ENCODE measurements at places on chromosomes 6 and 20.

- DNase-seq, result peak; percentile 76
Measured at GRCh38 chr20:45933266-45934045, 1.0 kb upstream of the PCIF1 start.

DNA sequence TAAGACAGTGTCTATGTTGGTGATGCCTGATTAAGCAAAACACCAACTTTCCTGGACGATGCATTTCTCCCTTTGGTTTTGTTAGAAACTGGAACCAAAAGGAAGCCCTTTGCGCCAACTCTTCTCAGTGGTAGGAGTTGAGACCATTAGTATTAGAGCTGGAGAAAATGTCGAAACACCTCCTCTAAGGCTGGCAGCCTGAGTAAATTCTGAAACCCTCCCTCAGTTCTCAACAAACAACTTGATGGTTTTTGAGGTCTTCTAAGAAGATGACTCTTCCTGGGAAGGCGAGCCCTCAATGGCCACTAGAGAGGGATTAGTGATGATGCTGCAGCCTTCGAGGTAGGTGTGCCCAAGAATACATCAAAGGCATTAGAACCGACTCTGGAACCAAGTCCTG is 78.4 kb upstream of the CCN6 start:
- no peak for DNase-seq

DNA sequence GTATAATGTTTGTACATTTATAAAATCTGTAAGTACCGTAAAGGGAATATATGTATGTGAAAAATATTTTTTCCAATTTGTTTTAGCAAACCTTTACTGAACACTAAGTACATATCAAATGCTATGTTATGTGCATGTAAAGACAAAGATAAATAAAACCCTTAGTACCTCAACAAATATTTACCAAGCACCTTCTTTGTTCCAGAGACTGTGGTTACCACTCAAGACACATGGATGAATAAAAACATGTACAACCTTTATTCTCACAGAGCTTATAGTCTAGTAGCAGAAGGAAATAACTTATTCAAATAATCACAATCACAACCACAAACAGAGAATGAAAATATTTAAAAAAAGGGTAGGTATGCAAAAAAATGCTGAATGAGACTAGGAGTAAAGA is 17.5 kb downstream of the TMX4 start:
- DNase-seq, result no peak

DNA sequence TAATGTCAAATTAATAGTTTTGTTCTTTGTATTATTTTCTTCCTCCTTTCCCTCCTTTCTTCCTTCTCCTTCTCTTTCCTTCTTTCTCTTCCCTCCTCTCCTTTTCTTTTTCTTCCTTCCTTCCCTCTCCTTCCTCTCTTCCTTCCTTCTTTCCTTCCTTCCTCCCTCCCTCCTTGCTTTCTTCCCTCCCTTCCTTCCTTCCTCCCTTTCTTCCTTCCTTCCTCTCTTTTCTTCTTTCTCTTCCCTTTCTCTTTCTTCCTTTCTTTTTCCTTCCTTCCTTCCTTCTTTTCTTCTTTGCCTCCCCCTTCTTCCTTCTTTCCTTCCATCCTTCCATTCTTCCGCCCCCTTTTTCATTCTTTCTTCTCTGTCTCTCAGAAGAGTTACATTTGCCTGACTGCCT is 518.2 kb upstream of the ID4 start:
- DNase-seq, result no peak

DNA sequence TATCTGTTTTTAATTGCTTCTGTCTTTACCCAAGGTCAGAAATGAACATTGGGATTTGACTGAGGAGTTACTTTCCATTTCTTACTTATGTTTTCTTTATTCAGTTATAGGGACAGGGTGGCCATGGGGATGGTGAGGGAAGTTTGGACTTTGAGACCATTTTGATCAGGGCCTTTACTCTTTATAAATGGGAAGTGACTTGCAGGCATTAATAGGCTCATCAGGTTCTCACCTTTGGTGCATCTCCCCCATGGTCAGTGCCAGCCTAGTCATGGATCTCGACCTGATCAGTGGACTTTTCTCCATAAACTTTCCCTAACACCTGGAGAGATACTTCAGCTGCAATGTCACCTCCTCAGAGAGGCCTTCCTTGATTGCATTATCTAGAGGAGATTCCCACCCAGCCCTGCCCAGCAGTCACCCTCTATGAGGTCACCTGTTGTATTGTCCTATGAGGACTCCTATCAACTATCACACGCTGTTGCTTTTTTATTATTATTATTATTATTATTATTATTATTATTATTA is 16.8 kb upstream of the ZMYND8 start:
- no peak for DNase-seq

DNA sequence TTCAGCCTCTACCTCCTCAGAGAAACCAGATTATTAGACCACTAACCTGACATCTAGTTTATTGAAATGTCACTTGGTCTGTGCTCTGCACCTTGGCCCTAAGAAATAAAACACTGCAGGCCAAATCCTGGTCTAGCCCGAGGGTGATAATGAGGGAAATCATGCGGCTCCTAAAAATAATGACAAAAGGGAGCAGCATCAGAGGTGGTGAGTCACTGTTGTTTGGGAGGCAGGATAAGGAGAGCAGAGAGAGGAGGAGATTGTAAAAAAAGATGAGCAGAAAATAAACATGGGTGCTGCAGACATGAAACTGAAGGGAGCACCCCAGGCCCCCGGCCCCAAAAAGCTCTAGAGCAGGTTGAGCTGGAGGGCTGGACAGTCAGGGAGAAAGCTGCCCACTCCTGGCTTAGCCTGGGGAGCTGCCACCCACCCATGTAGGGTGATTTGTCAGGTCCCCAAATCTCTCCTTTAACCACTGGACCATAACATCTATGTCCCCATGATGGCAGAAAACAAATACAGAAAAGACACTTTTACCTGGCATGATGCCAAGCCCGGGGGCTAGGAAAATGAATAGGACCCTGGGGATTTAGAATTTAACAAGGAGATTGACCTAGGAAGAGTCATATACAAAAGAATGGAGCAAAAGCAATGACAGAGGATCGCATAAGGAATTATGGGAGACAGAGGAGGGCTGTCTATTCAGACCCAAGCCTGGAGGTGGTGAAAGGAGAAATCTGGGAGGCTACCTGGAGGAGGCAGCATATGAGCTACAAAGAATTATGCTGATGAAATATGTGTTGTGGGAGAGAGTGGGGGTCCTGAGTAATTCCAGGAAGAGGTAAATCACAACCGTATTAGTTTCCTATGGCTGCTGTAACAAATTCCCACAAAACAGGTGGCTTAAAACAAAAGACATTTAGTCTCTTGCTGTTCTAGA is 103.7 kb downstream of the SNAP25 start:
- no peak for DNase-seq

- no peak for DNase-seq
Measured at GRCh38 chr6:116445102-116445501, 16.1 kb upstream of the CALHM6 start.

DNA sequence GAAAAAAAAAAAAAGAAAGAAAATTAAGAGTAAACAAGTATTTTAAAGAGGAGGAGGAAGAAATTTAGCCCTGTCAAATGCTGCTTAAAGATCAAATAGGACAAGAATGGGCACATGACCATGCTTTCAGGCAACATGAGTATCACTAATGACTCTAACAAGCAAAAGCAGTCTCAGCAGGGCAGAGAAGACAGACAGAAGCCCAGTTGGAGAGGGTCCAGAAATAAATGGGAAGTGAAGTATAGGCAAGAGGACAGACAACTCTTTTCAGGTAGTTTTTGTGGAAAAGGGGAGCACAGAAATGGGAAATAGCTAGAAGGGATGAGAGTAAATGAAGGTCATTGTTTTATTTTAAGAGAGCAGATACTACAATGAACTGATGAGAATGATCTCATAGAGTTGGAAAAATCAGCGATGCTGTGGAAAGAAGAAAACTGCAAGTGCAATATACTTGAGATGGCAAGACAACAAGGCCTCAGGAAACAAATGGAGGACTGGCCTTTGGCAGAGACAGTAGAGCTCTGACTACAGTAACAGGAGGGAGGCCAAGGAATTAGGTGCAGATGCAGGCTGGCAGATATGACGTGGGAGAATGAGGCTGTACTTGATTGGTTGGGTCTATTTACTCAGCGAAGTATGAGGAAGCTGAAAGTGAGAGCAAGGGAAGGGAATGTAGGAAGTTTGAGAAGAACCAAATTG is 40.3 kb downstream of the KIF6 start:
- no peak for DNase-seq

- DNase-seq, result no peak
Measured at GRCh38 chr20:20304942-20305341, 63.0 kb upstream of the INSM1 start.

GRCh38 chr6:61809004-61809595 is 476.9 kb downstream of the KHDRBS2 start:
- DNase-seq, result no peak

DNA sequence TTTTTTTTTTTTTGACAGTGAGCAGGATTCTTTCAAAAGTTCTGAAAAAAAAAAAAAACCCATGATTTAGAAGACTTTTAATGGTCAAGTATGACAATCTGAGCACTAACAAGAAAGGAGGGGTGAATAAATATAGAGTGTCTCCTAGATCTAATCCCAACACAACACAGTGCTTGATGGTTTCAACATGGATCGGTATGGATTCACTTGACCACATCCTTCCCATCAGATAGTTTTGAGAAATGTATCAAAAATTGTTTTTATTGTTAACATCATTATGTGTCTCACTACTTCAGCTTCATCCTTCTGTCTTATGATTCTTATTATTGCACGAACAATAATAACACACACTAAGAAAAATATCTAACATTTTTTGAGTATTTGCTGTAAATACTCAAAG is 21.0 kb downstream of the KIF13A start:
- no peak for DNase-seq

DNA sequence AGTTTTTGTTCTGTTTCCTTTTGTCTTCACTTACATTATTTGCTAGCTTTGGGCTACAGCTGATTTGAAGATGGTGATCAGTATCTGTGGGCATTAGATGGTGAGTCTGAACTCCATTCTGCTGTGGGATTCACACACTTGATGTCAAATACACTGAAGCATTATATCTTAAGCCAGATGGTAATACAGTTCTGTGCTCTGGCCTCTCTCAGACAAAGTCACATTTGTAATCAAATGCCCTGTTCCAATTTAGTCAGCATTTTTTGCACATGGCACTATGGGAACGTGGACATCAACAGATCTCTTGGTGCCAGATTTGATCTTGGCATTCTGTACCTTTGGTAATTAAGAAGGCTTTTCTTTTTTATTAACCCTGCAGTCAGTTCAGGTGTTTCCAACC is 56.0 kb downstream of the SASH1 start:
- no peak for DNase-seq

- DNase-seq, result no peak
Measured at GRCh38 chr6:43753570-43754183, 16.3 kb upstream of the VEGFA start.

GRCh38 chr6:159984268-159984786 is 15.4 kb downstream of the IGF2R start:
- no peak for DNase-seq

GRCh38 chr6:78528926-78529325 is 338.4 kb upstream of the IRAK1BP1 start:
- DNase-seq, result no peak

- no peak for DNase-seq
Measured at GRCh38 chr6:119132261-119132981, 54.0 kb upstream of the FAM184A start.

- DNase-seq, result no peak
Measured at GRCh38 chr6:160742090-160742489, 40.0 kb downstream of the PLG start.

GRCh38 chr6:138161088-138161337 is 726 bp upstream of the ARFGEF3 start:
- no peak for DNase-seq

DNA sequence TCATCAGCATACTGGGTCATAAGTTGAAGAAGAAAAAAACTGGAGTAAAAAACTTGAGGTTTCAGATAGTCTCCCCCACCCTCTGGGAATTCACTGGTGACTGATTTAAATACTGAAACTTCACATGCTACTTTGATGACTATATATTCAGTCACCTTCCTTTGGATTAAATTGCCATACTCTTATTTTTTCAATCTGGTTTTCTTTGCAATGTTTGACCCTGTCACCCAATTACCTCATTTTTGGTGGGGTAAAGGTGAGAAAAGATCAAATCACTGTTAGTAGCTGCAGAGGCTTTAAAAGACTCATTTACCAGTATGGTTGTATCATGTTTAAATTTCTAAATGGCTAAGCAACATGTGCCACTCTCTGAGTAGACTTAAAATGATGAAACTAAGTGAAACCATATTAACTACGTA is 862.7 kb upstream of the FLRT3 start:
- DNase-seq, result no peak

GRCh38 chr6:105995391-105995865 is 90.7 kb upstream of the PRDM1 start:
- DNase-seq, result no peak

DNA sequence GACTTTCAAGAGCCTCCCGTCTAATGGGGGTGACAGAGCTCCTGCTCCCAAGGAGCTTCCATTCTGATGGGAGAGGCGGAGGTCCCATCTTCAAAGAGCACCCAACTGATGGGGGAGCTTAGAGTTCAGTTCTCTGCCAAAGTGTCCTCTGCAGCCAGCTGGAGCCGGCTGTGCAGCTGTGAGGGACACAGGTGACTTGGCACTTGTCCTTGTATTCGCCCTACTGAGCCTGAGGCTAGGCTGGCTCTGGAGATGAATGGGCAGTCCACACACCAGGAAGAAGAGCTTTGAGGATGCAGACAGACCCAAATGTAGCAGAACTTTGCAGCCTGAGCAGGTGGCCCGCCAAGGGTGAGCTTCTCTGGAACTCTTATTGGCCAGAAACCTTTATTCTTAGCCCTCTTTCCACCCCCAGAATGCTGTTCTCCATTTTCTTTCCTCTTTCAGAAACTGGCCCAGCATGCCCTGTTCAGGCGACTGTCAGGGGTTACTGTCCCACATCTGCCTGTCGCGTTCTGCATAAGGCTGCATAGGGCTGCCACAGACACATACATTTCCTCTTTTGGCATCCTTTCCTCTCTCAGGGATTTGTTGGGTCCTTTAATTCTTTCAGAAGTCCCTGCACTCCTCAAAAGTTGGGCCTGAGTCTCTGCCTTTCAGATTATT is 108.7 kb upstream of the LRFN2 start:
- DNase-seq, result no peak

GRCh38 chr6:14638435-14638905 is 520.9 kb downstream of the CD83 start:
- DNase-seq, result no peak

DNA sequence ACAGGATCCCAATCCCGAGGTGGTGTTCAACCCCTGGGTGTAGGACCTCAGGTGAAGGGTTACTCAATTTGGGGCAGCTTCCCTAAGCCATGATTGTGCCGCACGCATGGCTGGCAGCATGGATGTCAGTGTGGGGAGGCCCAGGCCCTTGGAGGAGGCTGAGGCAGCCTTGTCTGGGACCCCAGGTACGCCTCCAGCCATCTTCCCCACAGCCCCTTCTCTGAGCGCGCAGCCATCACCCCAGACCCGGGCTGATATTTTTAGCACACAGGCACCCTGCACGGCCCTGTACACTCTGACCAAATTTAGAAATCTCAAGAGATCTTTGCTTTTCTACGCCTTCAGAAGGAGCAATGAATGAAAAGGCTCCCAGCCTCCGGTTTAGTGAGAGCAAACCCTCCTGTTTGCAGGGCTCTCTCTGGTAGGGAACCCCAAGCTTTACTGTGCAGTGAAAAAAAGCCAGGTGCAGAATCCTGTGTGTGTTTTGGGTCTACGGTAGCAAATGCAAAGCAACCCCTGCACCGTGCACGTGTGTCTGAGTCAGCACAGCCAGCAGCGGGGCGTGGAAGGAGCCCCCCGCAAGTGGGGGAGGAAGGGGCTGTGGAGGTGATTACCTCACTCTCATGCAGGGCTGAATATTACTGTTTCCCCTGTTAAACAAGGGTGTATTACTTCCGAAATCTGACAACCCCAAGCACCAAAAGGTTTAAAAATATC is 44.3 kb downstream of the CTCFL start:
- peak; percentile 56 for DNase-seq

Measured in activated T-cell treated with anti-CD3 and anti-CD28 coated beads, Interleukin-2, amount 50 U/mL, for 24 hours (primary cell).